ENCODE measurements at places on chromosomes 16 and 17.

- DNase-seq: no peak
These were observed 837 bp downstream of the C1QL1 start for GRCh38 chr17:44967026-44967906.

- no peak for DNase-seq
These were observed 239.1 kb downstream of the SEC14L1 start for GRCh38 chr17:77379832-77380231.

DNA sequence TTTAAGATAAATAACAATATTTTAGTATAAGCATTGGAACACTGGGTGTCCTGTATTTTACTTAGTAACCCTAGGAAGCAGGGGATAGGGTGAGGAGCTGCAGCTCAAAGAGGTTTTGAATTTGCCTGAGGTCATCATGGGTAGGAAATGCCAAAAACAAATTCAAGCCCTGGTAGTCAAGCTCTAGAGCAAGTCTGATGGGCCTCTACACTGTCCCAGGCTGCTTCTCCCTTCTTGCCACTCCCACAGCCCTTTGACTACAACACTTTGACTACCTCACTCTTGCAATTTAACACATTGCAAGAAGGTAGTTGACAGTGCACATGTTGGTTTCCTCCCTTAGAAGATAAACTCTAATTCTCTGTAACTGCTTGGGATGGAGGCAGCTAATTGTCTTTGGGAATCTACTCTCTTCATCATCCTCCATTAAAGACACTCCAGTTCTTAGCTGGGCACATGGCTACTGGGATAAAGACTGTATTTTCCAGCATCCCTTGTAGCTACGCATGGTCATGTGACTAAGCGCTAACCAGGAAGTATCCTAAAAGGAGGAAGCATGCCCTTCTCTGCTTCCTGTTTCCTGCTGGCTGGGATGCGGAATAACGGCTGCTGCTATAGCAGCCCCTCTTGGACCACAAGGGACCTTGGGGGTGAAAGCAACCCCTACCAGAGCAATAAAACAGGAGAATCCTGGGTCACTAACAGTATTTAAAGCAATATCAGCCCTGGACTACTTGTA is 30.7 kb upstream of the SSTR2 start:
- no peak for DNase-seq

- DNase-seq: no peak
These were observed 1.5 kb upstream of the MMP28 start for GRCh38 chr17:35796942-35797341.

- DNase-seq: no peak
These were observed 76.3 kb downstream of the USP31 start for GRCh38 chr16:23072769-23073549.

- no peak for DNase-seq
These were observed 51.7 kb upstream of the NACA2 start for GRCh38 chr17:61642768-61643167.

DNA sequence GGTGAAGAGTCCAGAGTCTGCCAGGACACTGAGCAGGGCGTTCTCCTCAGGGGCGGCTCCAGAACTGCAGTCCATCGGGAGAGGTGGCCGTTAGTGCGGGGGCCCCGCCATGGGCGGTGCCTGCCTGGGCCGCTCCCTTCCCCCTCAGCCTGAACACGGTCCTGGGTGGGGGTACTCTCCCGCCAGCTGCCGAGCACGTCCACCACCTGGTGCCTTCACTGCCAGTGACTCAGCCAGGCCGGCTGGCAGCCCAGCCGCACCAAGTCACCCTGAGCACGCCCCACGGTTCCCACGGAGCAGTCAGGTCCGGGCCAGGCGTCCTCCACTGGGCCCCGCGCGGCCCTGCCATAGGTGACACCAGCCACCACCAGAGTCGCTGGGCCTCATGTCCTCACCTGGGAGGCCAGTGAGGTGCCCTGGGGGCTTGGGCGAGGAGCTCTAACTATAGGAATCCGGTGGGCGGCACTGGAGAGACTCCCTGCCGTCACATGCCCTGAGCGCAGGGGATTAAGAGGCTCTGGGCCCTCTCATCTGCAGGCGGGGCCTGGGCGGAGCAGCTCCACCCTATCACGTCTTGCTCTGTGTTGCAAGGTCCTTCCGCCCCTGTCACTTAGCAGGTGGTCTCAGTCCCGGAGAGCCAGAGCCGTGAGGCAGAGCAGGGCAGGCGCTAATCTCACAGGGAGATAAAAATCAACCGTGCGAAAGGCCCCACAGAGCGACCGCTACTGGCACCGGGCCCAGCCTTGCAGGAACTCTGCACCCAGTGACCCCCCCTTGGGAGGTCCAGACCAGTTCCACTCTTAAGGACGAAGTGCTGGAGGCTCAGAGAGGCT is 14.3 kb downstream of the PIEZO1 start:
- no peak for DNase-seq

GRCh38 chr17:22270381-22270780 is 578.1 kb downstream of the KCNJ18 start:
- DNase-seq: no peak

GRCh38 chr16:81625544-81626153 is 153.4 kb upstream of the PLCG2 start:
- DNase-seq: no peak

DNA sequence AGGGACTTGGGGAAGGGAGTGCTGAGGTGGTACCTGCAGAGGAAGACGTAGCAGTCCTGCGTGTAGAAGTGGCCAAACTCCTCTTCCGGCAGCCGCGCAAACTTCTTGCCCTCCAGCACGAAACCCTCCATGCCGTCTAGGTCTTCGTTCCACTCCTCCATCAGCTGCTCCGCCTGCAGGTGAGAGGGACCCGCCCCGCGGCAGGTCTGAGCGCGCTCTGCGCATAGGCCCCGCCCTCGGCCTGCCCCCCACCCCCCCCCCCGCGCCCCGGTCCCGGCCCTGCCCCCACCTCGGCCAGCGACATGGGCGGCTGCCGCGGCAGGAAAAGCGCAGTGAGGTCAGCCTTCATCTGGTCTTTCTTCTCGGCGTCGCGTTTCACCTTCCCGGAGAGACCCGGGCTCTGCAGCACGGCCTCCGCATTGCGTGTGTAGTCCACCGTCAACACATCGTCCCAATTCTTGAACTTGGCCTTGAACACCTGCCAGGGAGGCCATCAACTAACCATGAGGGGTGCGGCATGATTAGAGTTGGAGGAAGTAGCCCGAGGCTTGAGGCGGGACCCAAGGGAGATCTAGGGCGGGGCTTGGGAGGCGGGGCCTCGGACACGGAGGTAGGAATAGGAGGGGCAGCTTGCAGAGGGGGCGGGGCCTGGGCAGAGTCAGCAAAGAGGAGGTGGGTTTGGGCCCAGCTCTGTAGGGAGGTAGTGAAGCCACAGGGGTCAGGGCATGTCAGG is 11.5 kb downstream of the FLII start:
- DNase-seq: peak; percentile 17

DNA sequence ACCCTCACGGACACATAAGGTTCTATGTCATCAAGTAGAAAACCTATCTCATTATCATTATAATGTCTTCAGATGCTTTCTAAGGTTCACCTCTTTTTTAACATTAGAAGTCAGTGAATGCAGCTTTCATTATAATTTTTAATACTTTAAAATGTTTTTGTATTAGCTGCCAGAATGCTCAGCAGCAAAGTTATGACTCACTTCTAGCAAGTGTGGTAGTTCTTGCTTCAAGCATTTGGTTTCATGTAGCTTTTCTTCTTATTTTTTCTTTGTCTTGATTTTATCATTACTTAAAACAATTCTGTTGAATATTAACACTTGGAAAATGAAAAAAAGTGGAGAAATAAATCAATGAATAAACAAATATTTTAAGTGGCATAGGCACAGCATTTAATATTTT is 23.4 kb downstream of the LPCAT2 start:
- DNase-seq: no peak

- no peak for DNase-seq
These were observed 76.4 kb downstream of the TOX3 start for GRCh38 chr16:52470585-52470984.

- no peak for DNase-seq
These were observed 345.1 kb upstream of the PSMD7 start for GRCh38 chr16:73951481-73951880.

DNA sequence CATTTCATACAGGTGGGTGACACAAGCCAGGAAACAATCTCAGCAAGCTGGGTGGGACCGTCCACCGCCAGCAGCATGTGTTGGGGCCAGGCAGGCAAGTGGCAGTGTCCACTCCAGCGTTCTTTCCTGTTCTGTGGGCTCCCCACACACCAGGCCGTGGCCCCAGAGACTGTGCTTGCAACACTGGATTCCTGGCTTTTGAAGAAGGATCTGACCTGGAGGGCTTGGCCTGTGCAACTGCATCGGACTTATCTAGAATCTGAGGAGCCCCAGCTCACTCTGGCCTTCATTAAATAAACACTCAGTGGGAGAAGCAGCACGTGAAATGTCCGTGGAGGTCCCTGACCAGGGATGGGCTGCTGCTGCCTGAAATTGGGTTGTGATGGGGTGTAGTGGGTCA is 3.2 kb downstream of the KSR1 start:
- no peak for DNase-seq

- no peak for DNase-seq
These were observed 45.2 kb upstream of the PVALEF start for GRCh38 chr17:81120149-81120484.

- DNase-seq: no peak
These were observed 13.4 kb downstream of the FBF1 start for GRCh38 chr17:75927286-75927922.

DNA sequence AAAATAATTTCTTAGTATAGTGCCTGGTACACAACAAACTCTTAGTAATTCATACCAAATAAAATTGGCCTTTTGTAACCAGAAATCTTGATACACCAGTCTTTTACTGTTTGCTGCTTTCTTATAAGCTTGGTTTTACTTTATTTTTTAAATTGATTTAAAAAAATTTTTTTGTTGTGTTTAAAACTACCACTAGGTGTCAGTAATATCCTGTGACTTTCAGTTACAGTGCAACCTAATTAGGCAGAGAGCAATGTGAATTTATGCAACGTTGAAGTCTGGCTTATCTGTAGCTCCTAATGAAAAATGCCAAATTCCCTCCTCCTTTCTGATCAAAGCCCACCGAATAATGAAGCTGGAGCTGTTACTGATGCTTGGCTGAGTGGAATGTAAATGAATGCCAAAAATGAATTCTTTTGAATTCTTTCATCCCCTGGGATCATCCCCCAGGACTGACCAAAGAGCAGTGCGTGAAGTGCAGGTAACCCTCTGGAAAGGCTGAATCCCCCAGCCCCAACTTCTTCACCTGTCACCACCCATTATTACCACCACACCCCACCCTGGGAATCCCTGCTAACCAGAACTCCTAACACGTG is 3.8 kb downstream of the ERCC4 start:
- DNase-seq: no peak

GRCh38 chr16:86532526-86532815 is 22.1 kb downstream of the FOXF1 start:
- no peak for DNase-seq

- no peak for DNase-seq
These were observed 164.6 kb upstream of the C17orf78 start for GRCh38 chr17:37211136-37211535.

- DNase-seq: no peak
These were observed 302.7 kb downstream of the MAP2K6 start for GRCh38 chr17:69717214-69717613.

GRCh38 chr17:8185582-8186445 is 4.2 kb downstream of the BORCS6 start:
- peak; percentile 93 for DNase-seq

- DNase-seq: no peak
These were observed 265.9 kb upstream of the SALL1 start for GRCh38 chr16:51416926-51417325.

DNA sequence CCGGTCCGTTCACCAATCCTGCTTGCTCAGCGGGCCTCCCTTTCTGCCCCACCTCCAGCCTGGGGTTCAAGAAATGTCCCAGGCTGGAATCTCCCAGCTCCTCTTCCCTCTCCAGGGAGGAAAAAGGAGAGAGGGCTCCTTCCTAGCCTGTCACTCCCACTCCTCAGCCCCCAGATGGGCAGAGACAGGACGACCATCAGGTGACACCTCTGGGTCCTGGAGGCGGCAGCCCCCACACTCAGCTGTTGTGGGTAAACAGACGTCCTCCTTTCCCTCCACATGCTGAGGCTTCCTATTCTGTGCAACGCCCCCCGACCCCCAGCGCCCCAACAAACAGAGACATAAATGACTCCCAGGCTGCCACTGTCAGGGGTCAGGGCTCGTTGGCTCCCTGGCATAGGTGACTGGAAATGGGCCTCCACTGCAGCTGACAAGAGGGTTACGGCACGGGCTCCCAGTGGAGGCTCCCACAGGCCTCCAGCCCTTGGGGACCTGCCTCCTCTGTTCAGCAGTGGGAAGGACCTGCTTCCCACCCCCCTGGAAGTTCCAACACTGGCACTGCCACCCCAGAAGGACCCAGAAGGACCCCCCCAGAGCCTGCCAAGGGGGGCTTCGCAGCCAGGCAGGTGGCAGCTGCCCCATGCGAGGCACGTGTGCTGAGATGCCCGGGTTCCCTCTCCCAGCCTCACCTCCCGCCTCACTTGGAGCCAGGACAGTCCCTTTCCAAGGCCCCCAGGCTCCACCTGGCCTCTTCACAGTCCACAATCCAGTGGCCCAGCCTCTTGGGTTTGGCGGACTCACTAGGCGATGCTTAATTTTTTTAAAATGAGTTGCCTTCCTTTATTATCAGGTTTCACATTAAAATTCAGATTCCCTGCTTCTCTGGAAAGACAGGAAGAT is 232.3 kb downstream of the KATNIP start:
- no peak for DNase-seq

- DNase-seq: no peak
These were observed 9.5 kb downstream of the ALOX15 start for GRCh38 chr17:4631836-4632580.

- no peak for DNase-seq
These were observed 67.2 kb downstream of the MAF start for GRCh38 chr16:79533292-79533691.

Measured in CD4-positive, alpha-beta T cell treated with Interleukin-4 for 1 hour (primary cell).